Central memory CD4-positive, alpha-beta T cell (primary cell): ENCODE measurements at places on chromosomes 2 and 18.

- DNase-seq = no peak
These were observed 141.9 kb downstream of the MGAT5 start for GRCh38 chr2:134395779-134396178.

DNA sequence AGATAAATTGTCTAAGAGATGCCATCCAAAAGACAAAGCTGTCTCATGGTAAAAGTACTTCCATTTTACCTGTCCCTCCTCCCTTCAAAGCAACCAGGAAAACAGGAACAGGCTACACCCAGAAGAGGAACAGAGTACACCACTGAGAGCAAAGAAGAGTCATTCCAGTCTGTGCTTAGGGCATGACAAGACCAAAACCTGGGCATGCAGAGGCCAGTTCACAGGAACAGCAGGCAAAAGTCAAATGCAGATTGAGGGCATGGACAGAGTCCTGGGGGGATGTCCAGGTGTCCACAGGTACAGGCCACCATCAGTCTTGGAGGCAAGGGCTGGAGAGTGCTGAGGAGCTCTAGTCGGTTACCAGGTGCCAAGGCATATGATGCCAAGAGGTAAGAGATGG is 23.7 kb downstream of the PLEK start:
- no peak for DNase-seq

DNA sequence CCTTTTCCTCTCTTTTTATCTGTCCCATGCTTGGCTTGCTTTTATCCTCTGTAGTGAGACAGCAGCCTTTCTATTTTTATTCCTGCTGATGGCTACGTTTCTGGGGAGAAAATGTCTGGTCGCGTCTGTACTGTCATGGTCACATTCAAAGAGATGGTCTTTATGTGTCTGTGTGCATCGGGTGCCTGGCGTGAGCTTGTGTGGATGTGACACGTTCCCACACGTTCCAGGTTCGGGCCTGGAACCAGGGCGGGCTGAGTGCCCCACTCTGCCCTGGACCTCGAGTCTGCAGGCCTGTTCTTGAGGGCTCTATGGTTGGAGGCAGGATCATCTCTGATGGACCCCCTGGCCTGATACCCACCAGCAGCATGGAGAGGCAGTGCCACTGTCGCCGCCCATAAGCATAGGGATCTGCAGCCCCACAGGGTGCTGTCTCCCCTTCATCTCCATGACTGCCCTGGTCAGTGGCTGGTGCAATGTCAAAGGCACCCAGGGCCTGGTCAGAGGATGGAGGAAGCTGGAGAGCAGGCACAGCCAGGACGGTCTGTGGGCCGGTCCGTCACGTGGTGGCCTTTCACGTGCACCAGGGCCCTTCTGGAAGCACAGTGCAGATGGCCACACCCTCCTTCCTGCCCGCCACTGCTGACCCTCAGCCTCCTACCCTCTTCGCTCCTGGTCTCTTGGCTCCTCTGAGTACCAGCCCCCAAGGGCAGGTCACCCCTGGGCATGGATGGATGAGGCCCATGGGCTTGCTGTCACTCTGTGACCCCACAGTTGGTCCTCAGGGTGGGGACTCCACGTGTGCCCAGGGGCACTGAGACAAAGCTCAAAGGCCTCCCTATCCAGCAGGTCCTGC is 149.2 kb upstream of the TWIST2 start:
- DNase-seq = no peak

GRCh38 chr18:13039806-13040205 is 48.6 kb downstream of the CEP192 start:
- DNase-seq = no peak

DNA sequence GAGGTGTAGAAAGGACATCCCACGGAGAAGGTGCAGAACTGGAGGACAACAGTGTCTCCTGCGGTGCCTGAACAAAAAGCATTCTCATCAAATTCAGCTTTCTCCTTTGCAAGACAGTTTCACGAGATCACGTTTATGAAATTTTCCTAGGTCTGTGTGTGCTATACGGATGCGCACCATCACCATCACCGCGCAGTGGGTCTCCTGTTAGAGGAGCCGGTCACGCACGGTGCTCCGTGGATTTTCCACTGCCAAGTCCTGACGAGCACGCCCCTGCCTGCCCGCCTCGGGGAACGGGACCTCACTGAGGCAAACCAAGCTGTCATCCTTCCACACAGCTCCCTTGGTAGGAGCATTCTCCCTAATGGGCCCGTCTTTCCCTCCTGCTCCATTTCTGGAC is 140.4 kb upstream of the TPO start:
- no peak for DNase-seq

DNA sequence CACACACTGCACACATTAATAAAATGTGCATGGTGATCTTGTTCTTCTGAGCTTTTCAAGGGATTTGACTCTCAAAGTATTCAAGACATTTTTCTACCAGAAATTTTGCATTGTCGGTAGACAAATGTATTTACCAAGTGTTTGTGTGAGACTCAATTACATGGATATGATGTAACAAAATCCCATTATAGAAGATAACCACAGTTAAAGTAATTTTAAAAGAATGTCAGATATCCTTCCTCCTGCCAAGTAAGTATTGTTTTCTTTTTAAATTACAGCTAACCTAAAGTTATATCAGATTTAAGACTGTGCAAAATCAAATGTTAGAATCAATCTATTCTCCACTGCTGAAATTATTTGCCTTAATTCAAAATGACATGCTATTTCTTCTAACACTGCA is 1344.5 kb upstream of the CHAC2 start:
- DNase-seq = no peak

DNA sequence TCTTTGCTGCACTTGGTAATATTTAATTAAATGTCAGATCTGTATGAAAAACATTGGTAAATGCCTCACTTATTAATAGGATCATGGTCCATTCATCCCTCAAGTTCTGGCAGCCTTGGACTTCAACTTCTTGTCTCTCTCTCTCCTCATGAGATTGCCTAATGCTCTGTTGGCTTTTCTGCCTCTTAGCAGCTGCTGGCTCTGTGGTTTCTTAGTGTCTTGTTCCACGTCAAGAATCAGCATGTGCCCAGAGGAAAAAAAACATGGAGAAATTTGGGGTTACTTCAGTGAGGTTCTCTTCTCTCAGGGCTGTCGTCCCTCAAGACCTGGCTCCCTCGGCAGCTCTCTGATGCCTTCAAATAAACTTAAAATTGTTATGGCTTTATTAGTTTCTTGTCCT is 75.4 kb downstream of the TAF4B start:
- DNase-seq = no peak

DNA sequence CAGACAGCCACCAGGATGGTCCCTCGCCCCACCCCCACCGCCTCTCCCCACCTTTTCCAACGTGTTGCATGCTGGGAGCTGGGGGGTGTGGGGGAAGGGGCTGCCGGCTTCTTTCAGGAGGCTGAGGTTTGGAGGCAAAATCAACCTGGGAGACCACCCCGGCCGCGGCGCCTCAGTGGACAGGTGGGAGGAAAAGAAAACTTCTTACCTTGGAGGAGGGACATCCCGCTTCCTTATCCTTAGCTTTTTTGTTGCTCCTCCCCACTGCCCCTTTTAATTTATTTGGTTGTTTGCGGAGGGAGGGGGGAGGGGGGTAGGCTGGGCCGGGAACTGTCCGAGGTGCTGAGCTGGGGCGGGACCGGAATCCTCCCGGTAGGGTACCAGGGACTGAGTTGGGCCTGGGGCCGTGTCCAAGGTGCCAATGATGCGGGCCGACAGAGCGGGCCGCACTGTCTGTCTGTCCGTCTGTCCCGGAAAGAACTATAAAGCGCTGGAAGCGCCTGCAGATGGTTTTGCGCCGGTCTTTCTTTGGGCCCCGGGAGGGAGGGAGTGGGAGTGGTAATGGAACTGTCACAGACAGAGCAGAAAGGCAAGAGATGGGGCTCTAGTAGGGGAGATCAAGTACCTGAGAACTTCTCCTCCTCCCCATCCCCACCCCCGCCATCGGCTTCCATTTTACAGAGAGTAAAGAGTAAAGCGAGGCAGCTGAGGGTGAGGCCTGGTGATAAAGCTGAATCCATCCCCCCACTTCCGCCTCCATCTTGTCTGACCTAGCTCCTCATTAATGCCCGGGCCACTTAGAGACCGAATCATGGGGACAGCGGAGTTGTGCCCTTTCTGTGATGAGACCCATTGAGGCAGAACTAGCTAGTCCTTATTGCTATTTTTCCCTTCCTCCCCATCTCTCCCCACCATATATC is 2.4 kb downstream of the CDK5R2 start:
- no peak for DNase-seq

DNA sequence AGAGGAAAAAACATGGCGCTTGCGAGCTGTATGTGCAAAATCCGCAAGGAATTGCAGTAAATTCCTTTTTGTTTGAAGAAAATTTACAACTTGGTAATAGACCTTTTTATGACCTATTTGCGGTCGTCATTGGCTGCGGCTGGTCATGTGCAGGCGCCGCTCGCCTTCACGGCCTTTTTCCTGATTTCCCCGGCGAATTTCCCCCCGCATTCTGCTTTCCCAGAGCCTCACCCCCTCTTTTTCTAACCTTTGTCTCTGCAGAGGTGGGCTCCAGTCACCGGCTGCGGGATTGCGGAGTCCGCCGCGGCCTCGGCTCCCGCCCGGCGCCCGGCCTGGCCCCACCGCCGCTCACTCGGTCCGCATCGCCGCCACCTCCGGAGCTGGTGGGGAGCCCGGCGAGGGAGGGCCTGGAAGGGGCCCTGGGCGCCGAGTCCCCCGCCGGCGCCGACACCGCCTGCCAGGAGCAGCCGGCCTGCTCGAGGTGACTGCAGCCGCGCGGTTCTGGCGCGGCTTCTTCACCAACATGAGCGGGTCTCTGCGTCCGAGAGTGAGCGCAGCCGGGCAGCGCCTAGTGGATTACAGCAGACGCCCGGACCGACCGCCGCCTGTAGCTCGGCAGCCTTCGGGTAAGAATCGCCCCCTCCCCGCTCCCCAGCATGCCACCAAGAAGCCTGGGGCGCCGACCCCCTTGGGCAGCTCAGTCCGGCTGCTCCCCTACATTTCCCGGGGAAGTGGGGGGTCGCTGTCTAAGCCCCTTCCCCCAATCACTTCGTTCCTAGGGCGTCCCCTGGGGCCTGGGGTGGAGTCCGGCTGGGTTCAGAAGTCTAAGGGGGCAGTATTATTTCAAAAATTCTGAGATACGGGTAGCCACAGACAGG is 7.1 kb downstream of the HOXD8 start:
- no peak for DNase-seq

GRCh38 chr2:167048829-167049228 is 160.5 kb downstream of the XIRP2 start:
- DNase-seq = no peak

DNA sequence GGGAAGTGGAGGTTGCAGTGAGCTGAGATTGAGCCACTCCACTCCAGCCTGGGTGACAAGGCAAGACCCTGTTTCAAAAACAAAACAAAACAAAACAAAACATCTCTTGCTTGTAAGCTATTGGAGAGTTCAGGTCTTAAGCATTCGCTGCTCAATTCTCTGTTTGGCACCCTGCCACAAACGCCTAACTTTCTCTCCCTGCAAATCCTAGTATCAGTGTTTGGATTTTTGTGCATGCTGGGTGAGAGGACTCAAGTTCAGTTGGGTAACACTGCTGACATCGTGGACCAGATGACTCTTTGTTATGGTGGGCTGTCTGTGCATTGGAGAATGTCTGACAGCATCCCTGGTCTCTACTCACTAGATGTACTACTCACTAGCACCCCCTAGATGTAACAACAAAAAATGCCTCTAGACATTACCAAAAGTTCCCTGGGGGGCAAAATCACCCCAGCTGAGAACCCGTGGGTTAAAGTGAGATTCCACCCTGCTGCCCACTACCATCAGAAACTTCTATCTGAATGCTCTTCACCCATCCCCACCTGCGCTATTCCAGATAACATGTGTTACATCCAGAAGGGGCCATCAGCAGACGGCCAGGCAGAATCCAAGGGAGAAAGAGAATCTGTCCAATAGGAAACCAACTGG is 50.9 kb downstream of the CACNB4 start:
- DNase-seq = no peak

- DNase-seq = no peak
These were observed 249.8 kb downstream of the NBAS start for GRCh38 chr2:15311201-15311907.

GRCh38 chr2:99028558-99028957 is 92.5 kb upstream of the CRACDL start:
- no peak for DNase-seq

GRCh38 chr18:7017013-7017412 is 100.6 kb downstream of the LAMA1 start:
- no peak for DNase-seq

- DNase-seq = no peak
These were observed 22.8 kb upstream of the PXDN start for GRCh38 chr2:1766851-1767811.
